ENCODE measurements at places on chromosomes 2 and 18. TPM values are rescaled to one million over a fixed set of nuclear protein-coding genes. Genes with fewer than 3 reads are reported as not detected.

Gene FAM98A
- total RNA-seq: 46.3 TPM

Gene PARD3B
- total RNA-seq: 19.5 TPM

Gene ABCB11
- total RNA-seq: not detected

Gene UGT1A5
- not detected for total RNA-seq

Gene HOXD4
- total RNA-seq: 1.6 TPM

Gene REG3A
- not detected for total RNA-seq

Gene CGREF1
- total RNA-seq: 6.9 TPM

Gene LRATD1
- under 0.01 TPM for total RNA-seq

Gene ADRA2B
- not detected for total RNA-seq

Gene LDAH
- 20.4 TPM for total RNA-seq

Gene TMEM169
- 0.22 TPM for total RNA-seq

Gene CLEC4F
- total RNA-seq: not detected

Gene TEKT4
- not detected for total RNA-seq

Gene CFC1B
- not detected for total RNA-seq

Gene TMEM17
- 3.4 TPM for total RNA-seq

Gene CCL20
- total RNA-seq: not detected

Gene C2orf66
- total RNA-seq: 0.13 TPM

Gene GULP1
- 114 TPM for total RNA-seq

Gene TLX2
- total RNA-seq: 0.11 TPM

Gene PCARE
- total RNA-seq: not detected

Gene C18orf32
- total RNA-seq: 29.8 TPM

Gene TRIM43
- not detected for total RNA-seq

Gene ARHGAP28
- total RNA-seq: 38.2 TPM

Gene RFX8
- total RNA-seq: 9.0 TPM

Gene ALKAL2
- 0.22 TPM for total RNA-seq

Gene ZNF516
- 14.4 TPM for total RNA-seq

Gene L3MBTL4
- 1.7 TPM for total RNA-seq

Gene DYSF
- 0.78 TPM for total RNA-seq

Gene PTPN18
- total RNA-seq: 26.7 TPM

Gene ECEL1
- not detected for total RNA-seq

Gene COL4A3
- not detected for total RNA-seq

Gene THSD7B
- total RNA-seq: under 0.01 TPM

Gene GRB14
- 0.52 TPM for total RNA-seq

Gene RETREG2
- total RNA-seq: 87.0 TPM

Gene ANKRD23
- 3.0 TPM for total RNA-seq

Gene SERPINB3
- not detected for total RNA-seq

Gene DHRS9
- total RNA-seq: not detected

Gene CFAP53
- 0.54 TPM for total RNA-seq

Gene GPR45
- total RNA-seq: not detected

Gene RAB27B
- 27.6 TPM for total RNA-seq

Gene ATAD2B
- total RNA-seq: 22.2 TPM
